ENCODE measurements at places on chromosomes 6 and 20.

DNA sequence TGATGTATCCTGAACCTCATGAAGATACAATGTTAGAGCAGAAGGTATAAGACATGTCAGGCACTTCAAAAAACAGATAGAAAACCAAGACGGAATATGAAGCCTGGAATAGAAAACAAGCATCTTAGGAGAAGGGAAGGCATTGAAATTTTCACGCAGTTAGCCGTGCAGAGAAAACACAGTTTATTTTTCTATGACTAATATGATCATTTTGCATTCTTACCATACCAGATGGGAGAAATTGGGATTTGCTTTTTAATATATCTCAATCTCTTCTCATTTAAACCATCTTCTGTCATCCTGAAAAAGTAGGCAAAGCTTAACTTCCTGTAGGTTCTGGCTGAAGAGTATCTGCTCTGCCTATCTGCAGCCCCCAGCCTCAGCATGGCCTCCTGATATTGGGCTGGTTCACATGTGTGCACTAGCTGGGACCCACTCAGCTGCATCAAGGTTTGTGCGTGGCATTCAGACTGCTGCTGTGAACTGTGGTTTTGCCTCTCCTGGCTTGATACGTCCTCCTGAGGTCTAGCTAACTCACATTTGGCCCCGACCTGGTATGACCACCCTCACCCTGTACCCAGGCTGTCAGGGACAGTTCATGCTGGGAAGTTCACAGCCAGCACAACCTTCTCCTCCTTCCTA, 392.5 kb upstream of the SASH1 start:
- no peak for DNase-seq

- DNase-seq: no peak
Observed at GRCh38 chr6:17885889-17886576, 101.4 kb downstream of the KIF13A start.

- no peak for DNase-seq
Observed at GRCh38 chr6:42025845-42026243, 24.5 kb upstream of the TAF8 start.

GRCh38 chr6:108594640-108595039, 33.9 kb downstream of the FOXO3 start:
- DNase-seq: no peak

GRCh38 chr6:122008101-122008999, 391.1 kb upstream of the HSF2 start:
- DNase-seq: no peak

DNA sequence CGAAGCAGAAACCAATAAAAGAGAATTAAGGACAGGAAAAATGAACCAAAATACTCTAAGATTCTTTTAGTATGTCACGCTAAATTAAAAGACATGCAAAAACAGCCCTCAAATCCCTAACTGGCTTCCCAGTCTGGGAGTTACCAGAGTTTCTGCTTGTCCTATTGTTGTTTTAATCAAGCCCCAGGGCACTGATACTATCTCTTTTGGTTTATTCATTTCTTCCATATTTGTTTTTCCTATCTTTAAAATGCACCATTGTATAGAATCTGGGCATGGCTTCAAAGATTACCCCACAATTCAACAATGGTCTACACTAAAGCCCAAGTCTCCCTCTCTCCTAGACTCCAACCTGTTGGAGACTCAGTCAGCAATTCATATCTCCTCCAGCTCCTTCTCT, 169.1 kb downstream of the MYLK4 start:
- DNase-seq: no peak

DNA sequence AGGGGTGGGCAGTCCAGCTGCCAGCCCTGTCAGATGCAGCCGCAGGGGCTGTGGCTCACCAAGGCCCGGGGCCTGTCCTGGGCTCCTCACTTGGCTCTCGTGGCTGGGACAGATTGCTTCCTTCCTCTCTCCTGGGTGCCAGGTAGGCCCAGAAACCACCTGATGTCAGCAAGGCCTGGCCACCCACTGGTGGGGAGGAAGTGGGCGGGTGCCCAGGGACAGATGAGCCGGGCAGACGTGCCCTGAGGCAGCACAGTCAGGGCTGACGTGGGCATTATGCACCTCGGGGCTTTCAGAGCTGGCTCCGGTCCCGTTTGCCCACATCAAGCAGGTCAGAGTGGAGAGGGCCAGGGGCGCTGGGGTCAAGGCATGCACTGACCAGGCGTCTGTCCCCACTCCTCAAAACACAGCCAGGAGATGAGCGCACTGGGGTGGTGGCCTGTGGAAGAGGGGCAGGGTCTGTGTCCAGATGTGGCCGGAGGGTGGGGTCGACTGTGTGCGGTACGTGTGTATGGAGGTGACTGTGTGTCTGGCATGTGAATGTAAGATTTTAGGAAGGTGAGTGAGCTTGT, 133.2 kb upstream of the PTPN1 start:
- no peak for DNase-seq

DNA sequence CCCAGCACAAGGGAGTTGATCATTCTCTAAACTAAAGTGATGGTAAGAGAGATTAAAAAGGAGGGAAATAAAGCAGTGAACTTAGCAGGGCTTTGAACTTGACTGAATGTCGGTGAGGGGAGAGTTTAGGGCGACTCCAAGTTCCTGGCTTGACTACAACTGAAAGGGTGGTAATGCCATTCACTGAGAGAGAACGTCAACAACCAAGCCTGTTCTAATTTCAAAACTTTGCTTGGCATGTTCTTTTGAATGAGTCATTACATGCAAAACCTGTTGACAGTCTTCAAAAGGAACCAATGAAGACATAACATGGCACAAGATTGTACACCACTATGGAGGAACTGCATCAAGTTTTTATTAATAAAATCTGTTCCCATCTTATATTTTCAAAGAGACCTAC, 10.3 kb upstream of the MYB start:
- DNase-seq: no peak

- DNase-seq: no peak
Observed at GRCh38 chr6:135328136-135328535, 147.0 kb downstream of the MYB start.

DNA sequence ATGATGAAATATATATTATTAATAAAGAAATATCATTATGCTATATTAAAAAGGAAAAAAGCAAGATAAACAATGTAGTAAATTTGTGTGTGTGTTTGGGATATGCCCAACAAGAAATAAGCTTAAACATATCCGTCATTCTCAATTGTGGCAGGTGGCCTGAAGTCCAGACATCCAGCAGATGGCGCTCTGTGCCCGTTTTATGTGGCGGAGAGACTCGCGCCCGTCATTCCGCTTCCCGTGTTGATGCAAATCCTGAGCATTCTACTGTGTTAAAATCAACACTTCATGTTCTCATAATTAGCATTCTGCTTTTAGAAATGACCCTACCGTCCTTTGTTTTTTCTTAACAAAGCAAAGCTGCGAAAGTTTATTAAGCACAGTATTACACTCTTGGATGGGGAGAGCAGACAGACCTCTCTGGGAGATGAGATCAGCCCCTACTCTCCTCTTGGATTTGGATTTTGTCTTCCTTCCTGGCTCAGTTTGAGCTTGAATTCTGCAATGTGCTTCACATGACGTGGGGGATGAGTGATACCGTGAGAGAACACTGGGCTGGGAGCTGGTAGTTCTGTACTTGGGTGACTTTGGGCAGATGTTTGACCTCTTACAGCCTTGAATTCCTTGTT, 125.8 kb downstream of the MCHR2 start:
- peak; percentile 74 for DNase-seq

DNA sequence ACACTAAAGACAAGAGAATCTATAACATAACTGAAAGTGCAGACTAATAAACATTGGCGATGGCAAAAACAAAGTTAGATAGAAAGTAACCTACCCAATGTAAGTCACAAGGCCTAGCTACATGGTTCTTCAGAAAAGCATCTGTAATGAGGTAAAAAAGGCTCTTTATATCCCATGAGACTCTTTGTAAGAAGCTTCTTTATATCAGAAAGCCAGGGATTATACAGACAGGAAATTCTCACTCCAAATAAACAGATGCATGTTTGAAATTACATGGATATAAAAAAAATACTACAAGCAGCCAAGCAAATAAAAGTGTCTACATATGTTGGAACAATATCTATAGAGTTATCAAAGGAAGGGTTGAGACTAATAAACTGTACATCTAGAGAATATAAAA, 284.9 kb upstream of the NRSN1 start:
- DNase-seq: no peak

DNA sequence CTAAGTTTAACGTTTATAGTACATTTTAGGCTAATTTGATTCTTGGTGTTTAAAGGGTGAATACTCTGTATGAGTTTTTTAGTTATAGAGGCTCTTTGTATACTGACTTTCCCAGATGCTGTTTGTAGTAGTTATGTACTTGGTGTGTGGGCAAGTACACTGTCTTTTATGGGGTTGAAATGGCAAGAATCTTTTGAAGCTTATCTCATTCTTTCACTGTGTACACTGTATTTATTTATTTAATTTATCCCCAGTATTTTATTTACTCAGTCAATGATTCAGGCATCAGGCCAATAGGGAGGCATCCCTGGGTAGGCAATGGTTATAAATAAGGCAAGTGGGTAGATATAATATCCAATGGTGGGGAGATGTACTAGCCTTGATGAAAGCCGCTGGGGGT, 277.0 kb upstream of the PTCHD4 start:
- DNase-seq: no peak

DNA sequence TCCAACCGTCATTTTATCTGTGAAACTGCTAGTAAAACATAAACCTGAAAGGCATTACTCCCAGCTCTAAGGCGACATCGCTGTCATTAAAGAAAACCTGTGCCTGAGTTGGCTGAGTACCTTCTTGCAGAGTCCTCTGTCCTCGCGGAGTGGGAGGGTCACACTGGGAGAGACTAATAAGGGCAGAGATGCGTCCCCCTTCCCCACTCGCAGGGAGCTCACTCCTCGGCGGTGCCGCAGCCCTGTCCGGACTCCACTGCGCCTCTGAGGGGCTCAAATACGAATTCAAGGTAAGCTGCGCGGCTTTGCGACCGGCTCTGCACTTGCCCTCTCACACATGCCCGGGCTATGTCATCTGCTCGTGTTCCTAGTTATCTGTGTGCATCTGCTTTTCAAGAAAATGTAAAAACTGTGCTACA, at the start of gene COL19A1:
TSS of gene COL19A1 (plus strand) at position 206 of the 419 bp plus-strand sequence. CDS start 13,012 bp downstream, outside the sequence.
- peak; percentile 31 for DNase-seq

GRCh38 chr20:3245156-3245555, 6.2 kb upstream of the SLC4A11 start:
- no peak for DNase-seq

DNA sequence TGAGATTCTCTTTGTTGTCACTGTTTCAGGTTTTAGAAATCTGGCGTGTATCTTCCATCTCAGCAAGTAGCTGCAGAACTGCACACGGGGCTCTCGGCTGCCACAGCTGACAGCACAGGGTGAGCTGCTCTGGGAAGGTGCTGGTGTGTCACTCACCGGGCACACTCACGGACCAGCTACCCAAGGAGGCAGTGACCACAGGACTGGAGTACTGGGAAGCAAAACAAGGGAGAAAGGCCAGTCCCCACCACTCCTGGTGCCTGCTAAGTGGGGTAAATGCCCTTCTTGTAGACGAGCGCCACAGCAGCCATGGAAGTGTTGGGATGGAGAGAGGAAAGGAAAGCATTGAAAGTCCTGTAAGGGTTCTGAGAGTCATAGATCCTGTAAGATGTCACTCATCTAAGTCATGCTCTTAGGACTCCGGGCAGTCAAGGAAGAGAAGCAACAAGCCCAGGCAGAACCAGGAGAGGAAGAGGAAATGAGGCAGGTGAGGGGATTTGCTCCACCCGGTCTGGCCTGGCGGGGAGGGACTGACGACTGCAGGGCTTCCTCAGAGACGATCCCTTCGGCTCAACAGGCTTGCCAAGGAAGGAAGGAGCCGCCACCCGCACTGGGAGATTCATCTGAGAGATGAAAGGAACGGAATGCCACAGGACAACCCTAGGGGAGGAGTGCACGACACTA, 48.1 kb downstream of the PRDM1 start:
- DNase-seq: no peak

GRCh38 chr6:150091476-150091875, 22.6 kb upstream of the ULBP3 start:
- no peak for DNase-seq

GRCh38 chr6:152089992-152090391, 282.5 kb downstream of the ESR1 start:
- DNase-seq: no peak

- DNase-seq: no peak
Observed at GRCh38 chr20:57966620-57967019, 256.8 kb upstream of the PMEPA1 start.

GRCh38 chr6:31530659-31531058, 1.9 kb downstream of the MCCD1 start:
- no peak for DNase-seq

- no peak for DNase-seq
Observed at GRCh38 chr6:11701573-11701972, 77.0 kb downstream of the ADTRP start.

DNA sequence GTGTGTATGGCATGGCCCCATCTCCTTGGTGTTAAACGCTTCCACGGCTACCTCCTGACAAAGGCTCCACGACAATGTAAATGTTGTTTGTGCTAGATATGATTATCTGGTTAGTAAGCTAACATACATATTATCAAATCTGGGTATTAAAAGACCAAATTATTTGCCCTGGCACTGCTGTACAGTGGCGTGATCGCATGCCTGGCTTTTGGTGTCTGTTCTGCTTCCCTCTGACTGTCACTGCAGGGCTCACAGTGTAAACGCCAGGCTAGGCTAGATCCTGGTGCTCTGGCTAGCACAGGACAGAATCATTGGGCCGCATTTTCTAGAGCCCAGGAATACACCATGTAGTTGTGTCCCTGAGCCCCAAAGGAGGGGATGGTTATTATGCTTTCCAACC, 38.7 kb downstream of the CD164 start:
- DNase-seq: no peak

GRCh38 chr6:127146932-127147331, 28.5 kb downstream of the RSPO3 start:
- DNase-seq: no peak

DNA sequence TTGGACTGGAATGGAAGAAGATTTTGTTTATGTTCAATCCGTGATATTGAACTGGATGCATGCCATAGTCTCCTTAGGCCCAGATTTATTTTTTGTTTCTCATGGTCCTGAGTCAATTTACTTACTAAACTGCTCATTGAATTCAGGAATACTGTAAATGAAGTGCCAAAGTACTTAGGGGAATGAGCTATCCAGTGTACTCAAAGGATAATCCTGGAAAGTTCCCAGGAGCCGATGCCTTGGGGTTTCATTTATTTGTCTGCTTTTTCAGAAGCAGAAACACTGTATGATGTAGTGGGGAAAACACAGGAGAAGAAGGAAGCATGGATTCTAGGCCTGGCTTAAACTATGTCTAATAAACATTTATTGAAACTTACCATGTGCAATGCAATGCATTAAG, 56.1 kb upstream of the THEMIS start:
- no peak for DNase-seq

All from activated CD8-positive, alpha-beta memory T cell treated with anti-CD3 and anti-CD28 coated beads, Interleukin-2, amount 50 U/mL, for 4 hours (primary cell).